Activated B cell treated with CpG ODN at 0.5 μM for 24 hours (primary cell): ENCODE measurements at places on chromosomes 2 and 18.

DNA sequence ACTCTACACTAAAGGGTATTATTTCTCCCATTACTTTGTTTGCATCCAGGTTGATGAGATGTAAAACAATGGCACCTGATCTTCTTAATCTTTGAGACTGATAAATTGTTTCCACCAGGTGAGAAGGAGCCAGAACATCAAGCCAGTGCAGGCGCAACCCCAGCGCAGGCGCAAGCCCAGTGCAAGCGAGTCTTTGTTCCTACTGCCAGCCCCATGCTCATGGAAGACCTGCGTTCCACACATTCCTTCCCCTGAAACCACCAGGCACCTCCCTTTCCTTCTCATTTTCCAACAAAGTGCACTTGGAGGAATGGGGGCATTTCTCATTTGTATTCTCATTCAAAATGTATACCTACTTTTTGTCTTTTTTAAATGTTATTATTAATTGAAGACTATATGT is 188.7 kb upstream of the SMAD2 start:
- DNase-seq: no peak

DNA sequence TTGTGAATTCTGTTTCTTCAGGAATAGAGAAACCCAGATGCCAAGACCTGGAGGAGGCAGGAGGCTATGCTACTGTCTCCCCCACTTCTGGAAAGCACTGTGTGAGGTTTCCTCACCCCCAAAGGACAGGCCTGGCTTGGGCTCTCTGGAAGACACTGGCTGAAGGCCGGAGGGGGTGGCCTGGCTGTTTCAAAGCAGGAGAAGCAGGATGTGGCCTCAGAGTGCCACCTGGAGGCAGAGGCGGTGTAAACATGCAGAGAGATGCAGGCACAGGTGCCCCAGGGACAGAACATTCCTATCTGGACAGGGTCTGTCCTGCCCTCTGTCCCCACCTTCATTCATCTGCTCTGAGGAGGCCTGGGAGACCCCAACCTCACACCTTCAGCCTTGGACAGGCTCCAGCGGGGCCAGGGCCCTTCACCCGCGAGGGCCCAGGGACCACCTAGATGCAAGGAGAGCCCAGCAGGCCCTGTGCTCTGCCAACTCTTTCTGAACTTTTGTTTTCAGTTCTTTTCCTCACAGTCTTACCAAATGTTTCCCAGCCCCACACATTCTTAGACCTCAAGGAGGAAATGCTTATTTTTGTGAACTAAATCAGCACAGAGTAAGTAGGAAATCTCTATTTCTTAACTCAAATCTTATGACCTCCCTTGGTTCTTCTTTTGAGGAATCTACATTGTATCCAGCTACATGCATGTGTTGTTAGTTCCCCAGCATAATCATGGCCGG is 79.2 kb downstream of the LONRF2 start:
- peak; percentile 67 for DNase-seq

- DNase-seq: no peak
Measured at GRCh38 chr2:230319211-230319862, 7.7 kb upstream of the SP140L start.

DNA sequence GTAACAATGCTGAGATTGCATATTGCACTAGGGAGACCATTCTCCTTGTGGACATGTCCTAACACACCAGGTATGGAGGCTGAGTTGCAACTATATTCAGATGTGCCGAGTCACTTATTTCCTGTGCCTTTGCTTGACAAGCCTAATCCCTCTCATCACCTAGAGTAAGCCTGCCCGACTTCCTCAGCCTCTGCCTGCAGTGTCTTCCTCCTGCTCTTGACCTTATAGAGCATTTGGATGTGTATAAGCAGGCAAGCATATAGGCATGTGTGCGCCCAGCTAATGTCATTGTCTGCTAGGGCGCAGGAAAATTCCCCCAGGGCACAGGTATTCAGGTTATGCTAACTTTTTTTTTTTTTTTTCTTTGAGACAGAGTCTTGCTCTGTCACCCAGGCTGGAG is 316.9 kb downstream of the CDH2 start:
- no peak for DNase-seq

DNA sequence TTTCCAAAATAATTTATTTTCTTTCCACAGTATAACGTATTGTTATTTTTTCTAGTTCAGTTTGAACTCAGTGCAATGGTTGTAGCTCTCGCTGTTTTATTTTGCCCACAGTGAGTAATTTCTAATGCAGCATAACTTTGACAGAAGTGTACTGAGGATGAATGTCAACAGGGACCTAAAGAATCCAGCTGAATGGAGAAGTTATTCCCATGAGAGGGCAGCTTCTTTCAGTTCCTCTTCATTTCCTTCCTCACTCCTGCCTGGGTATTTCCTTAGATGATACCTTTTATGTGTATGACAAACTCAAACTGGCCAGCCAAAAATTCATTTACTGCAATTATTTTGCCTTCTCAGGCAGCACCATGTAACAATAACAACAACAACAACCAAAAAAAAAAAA is 1223.1 kb upstream of the ZEB2 start:
- no peak for DNase-seq

DNA sequence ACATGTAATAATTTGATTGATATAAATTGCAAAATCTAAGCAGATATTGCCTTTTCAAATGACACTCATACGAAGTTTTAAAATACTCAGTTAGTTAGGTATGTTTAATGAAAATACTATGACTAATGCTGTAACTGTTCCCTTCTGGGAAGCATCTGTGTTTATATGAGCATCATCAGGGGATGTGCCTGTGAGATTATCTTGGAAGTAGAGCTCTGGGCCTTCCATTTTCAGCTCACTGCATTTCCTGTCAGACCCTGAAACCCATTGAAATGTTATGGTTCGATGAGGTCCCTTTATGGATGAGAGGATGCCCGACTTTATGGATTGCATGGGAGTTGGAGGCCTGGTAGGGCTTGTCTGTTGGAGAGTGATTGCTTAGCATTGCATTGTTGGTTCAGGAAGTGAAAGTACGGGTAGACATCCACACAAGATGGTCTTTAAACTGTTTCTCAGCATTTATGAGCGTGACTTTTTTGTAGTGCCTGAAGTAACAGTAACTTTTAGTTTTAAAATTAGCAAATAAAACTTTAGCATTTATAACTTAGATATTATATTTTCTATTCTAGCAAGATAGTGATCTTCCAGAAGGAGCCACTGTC is 28.7 kb downstream of the ELP2 start:
- no peak for DNase-seq

DNA sequence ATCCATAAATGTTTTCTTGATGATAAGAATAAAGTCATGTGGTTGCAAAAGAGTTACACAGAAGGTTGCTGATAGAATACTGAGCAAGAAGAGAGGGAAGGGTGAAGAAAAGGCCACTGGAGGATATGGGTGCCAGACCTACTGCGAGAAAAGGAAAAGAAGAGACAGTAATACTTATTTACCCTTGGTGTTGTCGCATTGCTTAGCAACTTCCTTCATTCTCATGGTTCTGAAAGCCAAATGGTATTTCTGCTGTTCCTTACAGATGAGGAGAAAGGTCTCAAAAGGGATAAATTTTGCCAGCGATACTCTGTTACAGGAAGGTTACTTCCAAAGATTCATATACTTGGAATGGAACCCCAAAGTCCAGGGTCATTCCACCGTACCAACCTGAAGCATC is 62.5 kb downstream of the LHCGR start:
- no peak for DNase-seq

DNA sequence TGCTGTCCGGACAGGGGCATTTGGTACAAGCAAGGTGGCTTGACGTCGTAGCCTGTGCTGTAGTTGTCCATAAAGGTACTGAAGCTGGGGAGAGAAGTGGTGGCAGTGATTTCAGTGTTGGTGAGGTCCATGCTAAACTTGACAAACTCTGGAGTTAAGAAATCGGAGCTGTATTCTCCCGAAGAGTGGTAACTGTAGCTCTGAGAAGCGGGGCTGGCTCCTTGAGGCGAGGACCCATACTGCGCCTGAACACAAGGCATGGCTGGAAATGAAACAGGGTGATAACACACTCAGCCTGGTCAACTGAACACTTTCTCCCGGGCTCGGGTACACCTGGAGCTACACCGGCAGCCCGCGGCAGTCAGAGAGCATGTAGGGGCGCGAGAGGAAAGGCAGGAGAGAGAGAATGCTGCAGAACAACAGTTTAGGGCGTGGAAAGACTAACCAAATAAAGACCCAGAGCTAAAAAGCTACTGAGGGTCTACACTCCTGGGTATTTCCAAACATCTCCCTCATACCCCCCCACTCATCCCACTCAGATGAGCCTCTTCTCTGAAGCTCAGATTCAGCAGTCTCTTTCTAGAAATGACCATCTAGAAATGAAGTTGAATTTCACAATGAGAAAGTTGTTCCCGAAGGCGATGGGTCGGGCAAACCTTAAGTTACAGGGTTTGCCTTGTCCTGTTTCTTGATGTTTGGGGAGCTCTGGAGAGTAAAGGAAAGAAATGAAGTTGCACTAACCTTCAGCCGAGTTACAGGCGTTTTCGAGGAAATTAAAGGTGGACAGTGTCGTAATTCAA is 2.4 kb downstream of the NR4A2 start:
- DNase-seq: no peak

DNA sequence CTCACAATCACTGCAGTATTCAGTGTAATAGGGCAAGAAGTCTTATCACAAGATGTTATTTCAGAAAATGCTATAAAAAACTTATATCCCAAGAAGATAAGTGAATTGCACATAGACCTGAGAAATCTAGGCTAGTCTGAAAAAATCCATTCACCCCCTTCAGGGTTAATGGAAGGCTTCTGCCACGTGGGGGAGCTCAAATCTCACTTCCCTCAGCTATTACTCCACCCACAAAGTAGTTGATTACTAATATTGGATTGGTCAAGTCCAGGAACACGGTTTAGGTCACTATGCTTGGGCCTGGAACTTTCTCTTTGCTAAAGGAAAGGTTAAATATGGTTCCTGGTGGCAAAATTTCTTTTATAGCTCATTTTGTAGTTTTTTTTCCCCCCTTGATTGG is 51.2 kb upstream of the ADAM23 start:
- DNase-seq: no peak

- no peak for DNase-seq
Measured at GRCh38 chr2:19871836-19872235, 29.9 kb downstream of the TTC32 start.

DNA sequence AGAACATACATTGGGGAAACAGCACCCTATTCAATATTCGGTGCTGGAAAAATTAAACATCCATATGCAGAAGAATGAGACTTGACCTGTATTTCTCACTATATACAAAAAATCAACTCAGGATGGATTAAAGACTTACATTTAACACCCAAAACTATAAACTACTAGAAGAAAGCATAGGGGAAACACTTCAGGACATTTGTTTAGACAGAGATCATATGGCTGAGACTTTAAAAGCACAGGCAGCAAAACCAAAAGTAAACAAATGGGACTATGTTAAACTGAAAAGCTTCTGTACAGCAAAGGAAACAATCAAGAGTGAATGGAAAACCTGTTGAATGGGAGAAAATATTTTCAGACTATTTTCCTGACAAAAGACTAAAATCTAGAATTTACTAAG is 1694.1 kb upstream of the CELF4 start:
- no peak for DNase-seq

DNA sequence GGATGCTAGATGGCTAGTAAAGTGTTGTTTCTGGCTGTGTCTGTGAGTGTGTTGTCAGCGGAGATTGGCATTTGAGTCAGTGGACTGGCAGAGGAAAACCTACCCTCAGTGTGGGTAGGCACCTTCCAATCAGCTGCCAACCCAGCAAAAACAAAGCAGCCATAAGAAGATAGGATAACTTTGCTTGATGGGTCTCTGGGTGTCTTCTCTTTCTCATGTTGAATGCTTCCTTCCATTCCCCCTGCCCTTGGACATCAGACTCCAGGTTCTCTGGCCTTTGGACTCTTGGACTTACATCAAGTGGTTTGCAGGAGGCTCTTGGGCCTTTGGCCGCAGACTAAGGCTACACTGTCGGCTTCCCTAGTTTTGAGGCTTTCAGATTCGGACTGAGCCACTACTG is 429.0 kb upstream of the ZNF804A start:
- no peak for DNase-seq

GRCh38 chr2:41729800-41730364 is 317.9 kb upstream of the PKDCC start:
- no peak for DNase-seq

- DNase-seq: no peak
Measured at GRCh38 chr18:11882636-11883035, 25.5 kb downstream of the MPPE1 start.

- peak; percentile 16 for DNase-seq
Measured at GRCh38 chr2:202171241-202171825, 67.1 kb downstream of the SUMO1 start.

DNA sequence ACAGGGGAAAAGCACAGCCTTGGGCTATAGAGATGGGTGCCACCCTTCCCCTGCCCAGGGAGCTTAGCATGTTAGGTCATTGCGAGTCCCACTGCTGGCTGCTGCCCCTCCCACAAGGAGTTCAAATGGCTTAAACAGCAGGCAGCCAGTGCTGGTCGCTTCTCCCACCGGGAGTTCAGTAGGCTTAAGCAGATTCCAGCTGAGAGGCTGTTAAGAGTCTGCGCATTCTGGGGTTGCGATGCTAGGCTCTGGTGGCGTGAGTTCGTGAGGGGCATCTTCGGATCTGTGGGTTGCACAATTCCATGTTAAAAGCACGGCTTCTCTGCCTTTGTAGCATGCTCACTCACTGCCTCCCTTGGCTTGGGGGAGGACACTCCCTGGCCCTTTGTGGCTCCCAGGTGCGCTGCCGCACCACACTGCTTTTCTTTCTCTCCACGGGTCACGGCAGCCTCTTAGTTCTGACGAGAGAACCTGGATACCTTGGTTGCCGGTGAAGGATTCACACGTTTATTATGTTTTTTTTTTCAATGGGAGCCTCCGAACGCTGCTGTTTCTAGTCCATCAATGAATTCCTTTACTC is 93.2 kb downstream of the UNC80 start:
- no peak for DNase-seq

- no peak for DNase-seq
Measured at GRCh38 chr2:222722327-222722946, 51.0 kb downstream of the MOGAT1 start.

DNA sequence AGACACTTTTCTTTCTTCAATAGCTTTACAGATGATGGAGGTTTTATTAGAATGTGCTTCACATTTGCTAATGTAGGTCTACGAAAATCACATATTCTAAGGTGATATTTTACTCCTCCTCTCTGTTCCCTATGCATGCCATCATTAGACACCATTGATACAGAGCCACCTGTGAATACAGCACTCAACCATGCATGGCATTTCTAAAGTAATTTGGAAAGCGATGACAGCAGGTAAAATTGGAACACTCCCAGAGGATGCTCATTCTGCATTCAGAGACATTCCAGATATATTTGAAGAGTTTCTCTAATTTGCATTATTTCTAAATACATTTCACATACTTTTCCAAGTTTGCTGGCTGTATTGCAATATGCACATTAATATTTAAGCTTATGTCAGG is 65.3 kb upstream of the RIT2 start:
- no peak for DNase-seq
